ENCODE measurements at places on chromosomes 5 and 9. TPM values are rescaled to one million over a fixed set of nuclear protein-coding genes. Genes with fewer than 3 reads are reported as not detected.

CCDC192 gene
- polyA plus RNA-seq = 0.50 TPM

FRRS1L gene
- polyA plus RNA-seq = 2.1 TPM

ADAMTS16 gene
- 6.6 TPM for polyA plus RNA-seq

IL9 gene
- polyA plus RNA-seq = not detected

FOXD4L6 gene
- polyA plus RNA-seq = not detected

ZNF483 gene
- polyA plus RNA-seq = 0.72 TPM

PTGES gene
- polyA plus RNA-seq = 8.1 TPM

SELENOP gene
- 145 TPM for polyA plus RNA-seq

PTTG1 gene
- polyA plus RNA-seq = 35.9 TPM

MCC gene
- 12.9 TPM for polyA plus RNA-seq

PCDHB3 gene
- polyA plus RNA-seq = 2.8 TPM

SPINK4 gene
- not detected for polyA plus RNA-seq

ANKRD18A gene
- not detected for polyA plus RNA-seq
